ENCODE measurements at places on chromosomes 5 and 9. TPM values are rescaled to one million over a fixed set of nuclear protein-coding genes. Genes with fewer than 3 reads are reported as not detected.

The ITK gene
- not detected for total RNA-seq

The ZNF618 gene
- total RNA-seq, result 1.2 TPM

The KCNN2 gene
- total RNA-seq, result not detected

The STRBP gene
- 43.5 TPM for total RNA-seq

The GABBR2 gene
- total RNA-seq, result 0.23 TPM

The LCN6 gene
- total RNA-seq, result not detected

The PTPRD gene
- 55.9 TPM for total RNA-seq

DNA sequence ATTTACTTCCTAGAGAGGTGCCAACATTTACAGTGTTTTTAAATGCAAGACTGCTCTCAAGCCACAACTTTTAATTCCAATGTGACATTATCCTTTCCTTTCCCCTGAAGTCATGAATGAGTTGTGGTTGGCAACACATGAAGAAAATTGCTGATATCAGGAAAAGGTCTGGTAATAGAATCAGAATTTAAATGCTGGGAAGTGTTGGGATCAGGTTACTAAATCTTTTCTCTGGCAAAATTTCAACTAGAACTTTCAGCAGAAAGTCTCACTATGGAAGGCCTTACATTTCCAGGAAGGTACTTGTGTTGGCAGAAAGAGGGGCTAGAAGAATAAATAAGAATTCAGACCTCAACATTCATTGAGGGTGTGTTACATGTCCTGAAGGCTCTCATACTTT, 10.6 kb upstream of the SLC44A1 start:
- no peak for DNase-seq

DNA sequence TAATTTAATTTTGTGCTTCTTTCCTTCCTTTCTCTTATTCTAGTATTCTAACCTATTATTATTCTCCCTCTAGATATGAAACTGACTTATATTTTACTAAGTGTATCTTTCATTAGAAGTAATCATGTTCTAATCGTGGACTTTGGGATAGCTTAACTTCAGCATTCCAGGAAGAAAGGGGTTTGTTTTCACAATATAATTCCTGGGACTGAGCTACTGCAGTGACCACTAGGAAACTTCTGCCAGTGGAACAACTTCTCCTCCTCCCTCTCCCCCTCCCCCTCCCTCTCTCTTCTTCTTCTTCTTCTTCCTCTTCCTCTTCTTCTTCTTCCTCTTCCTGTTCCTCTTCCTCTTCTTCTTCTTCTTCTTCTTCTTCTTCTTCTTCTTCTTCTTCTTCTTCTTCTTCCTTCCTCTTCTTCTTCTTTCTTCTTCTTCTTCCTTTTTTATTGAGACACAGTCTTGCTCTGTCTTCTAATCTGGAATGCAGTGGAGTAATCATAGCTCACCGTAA, 127.9 kb downstream of the NNT start:
- DNase-seq, result no peak

GRCh38 chr9:70656281-70656680, 241.8 kb upstream of the KLF9 start:
- DNase-seq, result no peak

- DNase-seq, result no peak
Measured at GRCh38 chr5:131639148-131639547, 4.1 kb upstream of the RAPGEF6 start.

- DNase-seq, result no peak
Measured at GRCh38 chr9:105074491-105074890, 146.5 kb upstream of the ABCA1 start.

DNA sequence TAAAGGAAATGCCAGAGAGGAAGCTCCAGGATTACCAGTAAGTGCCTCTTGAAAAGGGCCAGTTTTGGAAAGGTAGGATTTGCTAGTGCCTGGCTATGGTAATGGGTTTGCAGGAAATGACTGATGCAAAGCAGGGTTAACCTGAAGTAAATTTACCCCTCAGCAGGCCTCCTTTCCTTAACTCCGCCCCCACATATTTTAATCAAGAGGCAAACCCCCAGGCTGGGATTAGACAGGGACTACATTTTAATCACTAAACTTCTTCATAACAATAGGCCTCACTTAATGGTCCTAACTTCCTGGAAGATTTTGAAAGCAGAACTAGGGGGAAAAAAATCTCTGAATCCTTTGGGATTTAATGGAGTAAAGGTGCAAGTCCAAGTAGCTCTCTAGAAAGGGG, 10.2 kb upstream of the SLC1A3 start:
- no peak for DNase-seq

DNA sequence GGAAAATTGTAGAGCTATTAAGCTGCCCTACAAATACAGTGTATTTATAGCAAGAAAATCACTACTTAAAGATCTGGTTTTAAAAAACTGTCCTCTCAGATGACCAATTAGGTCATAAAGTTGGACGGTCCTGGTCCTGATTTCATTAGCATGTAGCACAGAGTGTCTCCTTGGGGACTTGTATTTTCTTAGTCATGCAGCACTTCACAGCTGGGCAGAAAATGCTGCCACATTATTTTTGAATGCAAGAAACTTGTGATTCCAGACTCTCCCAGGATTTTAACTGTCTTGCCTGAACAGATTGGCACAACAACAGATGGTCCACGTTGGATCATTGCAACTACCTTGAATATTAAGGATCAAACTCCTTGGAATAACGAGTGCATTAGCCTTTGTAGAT, 348.1 kb upstream of the SGCD start:
- DNase-seq, result no peak

- DNase-seq, result no peak
Measured at GRCh38 chr5:132475987-132476875, 14.3 kb downstream of the IRF1 start.

- no peak for DNase-seq
Measured at GRCh38 chr5:142181547-142182163, 73.1 kb downstream of the NDFIP1 start.

- DNase-seq, result peak; percentile 57
Measured at GRCh38 chr5:140235791-140236551, 61.0 kb downstream of the CYSTM1 start.

GRCh38 chr9:106621313-106622163, 241.4 kb upstream of the ZNF462 start:
- DNase-seq, result no peak

- no peak for DNase-seq
Measured at GRCh38 chr5:26940994-26941393, 97.4 kb downstream of the CDH9 start.

DNA sequence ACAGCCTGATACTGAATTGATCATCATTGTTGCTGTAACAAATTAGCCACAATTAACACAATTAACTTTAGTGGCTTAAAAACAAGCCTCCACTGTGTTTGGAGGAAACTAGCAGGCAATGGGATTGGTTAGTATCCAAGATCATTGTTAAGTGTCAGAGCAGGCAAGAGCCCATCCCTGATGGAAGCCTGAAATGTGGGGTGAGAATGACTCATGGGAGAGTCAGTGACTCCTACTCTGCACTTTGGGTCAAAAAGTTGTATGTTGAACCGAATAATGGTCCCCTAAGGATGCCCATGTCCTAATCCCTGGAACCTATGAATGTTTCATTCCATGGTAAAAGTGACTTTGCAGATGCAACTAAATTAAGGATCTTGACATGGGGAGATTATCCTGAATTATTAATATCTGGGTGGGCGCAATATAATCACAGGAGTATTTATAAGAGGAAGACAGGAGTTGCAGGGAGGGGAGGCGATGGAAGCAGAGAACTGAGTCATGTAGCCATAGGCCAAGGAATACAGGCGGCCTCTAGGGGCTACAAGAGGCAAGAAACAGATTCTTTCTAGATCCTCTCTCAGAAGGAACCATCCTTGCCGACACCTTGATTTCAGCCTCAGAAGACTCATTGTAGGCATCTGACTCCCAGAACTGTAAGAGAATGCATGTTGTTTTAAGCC, 28.8 kb downstream of the ALG2 start:
- DNase-seq, result no peak

DNA sequence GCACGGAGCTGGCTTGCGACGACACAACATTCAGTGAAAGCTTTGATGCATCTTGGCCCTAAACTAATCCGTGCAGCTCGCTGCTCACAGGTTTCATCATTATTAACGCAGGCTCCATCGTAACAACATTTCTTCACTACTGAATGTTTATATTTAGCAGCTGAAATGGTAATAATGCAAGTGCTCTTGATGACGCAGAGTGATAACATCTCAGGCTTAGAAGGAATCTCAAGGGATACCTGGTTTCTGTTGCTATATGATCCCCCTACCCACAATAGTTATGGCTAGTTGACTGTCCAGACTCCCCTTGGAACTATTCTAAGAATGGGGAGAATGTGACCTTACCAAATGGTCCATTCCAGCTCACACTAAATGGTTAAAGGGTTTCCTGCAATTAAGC, 36.2 kb downstream of the C5 start:
- no peak for DNase-seq

DNA sequence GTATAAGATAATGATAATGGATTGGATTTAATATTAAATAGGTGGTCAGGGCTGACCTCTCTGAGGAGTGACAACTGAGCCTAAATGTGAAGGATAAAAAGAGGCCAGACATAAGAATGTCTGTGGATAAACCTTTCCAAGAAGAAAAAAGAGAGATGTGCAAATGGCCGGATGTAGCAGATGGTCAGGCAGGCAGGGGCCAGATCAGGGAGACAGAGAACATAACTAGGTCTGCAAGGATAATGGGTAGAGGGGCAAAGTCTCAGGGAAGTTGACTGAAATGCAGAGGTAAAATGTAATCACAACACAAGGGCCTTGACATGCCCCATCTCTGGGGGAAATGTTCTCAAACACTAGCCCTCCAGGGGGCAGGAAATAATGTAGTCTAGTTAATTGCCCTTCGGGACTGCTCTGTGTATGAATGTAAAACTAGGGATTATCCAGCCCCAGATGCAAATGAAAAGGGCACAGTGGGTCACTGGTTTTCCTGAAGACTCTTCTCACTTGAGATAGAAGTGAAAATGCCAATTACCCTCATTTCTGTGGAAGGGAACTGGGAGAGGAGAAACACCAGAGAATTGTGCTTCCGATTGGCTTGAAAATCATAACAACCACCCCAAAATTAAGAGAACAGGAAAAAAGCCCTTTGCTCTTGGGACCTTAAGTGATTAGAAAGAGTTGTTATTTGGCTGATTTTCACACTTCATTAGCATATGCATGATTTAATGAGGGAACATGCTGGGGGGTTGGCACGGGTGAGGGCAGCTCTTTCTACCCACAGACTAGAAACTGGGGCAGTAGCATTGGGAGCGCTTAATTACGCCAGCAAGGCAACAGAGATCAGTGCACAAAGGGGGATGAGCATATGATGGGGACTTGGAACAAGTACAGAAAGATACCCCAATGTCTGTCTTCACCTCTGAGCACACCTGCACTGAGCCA, 88.6 kb downstream of the PPP2R2B start:
- no peak for DNase-seq

DNA sequence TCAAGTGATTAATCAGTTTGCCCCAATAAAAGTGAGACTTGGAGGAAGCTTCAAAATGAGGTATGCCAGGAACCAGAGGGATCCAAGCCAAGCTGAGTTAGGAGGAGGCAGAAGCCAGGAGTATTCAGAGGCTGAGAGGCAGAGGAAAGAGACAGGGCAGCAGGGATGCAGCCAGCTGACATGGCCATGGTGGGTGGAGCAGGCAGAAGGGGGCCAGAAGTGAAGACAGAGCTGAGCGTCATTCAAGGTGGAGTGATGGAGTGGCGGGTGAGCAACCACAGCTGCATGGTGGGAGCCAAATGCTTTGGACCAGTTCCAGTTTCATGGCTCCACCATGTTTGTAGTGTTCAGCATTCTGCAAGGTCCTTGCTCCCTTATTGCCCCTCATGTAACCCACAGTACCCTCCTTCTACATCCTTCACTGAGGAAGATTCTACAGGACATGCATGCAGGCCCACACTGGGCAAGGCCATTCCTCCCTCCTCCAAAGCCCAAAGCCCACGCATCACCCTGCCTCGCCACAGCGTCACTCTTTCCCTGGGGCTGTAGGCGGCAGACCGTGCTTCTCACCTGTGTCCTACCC, 100.6 kb downstream of the FSTL4 start:
- no peak for DNase-seq

DNA sequence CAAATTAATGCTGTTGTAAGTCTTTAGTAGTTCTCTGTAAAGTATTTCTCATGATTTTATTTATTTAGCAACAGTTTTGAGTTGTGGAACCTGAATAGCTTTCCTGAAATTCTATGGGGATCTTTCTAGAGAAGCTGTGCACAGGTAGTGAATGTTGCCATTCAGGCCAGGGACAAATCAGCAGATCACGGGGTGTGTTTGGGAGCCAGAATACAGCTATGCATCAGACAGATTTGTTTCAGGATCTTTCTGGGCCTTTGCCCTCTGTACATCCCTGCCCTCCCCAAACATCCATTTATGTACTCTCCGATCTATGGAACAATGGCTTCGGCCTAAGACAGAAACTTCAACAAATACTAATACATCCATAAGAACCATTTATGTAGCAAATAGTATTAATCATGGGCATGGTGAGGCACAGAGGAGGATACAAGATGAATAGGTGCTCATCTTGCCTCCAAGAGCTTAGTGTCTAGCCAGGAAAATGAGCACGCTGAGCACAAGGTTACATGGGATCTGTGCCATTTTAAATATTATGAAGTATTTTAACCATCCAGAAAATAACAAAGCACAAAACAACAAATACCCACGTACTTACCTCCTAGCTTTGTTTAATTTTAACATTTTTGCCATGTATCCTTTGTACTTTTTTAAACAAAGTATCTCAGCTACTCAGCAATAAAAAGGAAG, 13.1 kb downstream of the ARHGEF37 start:
- no peak for DNase-seq

GRCh38 chr5:109553846-109554245, 135.9 kb upstream of the MAN2A1 start:
- DNase-seq, result no peak

GRCh38 chr5:65861830-65862241, 64.5 kb upstream of the ERBIN start:
- peak; percentile 3 for DNase-seq

DNA sequence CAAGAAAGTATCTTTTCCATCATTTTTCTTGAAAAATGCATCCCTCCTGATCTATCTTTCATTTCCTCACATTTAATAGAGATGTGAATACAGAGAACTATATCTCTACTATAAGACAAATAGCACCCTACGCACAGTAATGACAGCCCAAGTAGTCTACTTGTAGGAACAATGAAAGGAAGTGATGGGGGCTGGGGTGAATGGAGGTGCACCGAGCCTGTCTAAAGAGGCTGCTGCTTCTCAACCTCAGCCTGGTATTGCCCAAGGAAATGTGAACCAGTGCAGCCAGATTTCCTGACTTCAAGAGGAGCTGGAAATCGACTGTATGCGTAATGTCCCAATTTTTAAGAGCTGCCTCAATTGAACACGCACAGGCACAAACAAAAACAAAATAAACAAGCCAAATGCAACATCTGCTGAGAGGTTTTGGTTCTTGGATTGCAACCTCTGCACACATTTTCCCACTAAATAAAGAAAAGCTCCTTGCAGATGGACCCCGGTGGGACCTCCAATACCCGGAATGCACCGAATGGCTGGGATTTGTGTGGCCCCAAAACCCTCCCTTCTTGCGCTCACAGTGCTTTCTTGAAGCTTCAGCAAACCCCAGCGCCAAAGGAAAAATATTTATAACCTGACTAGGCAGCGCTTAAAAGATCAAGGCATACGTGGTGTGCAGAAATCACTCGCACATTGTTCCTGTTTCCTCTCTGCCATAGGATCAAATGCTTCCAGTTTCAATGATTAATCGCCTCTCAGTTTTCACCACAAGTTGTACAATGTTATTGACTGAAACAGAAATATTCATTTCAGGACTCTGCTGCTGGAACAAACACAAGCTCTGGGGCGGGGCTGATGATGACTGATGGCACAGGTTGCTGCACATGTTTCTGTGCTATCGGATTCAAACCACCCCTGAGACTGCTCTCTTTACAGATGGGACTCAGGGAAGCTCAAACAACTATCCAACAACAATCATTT, 68.3 kb downstream of the KCNIP1 start:
- no peak for DNase-seq

- DNase-seq, result no peak
Measured at GRCh38 chr5:81948349-81948748, 23.5 kb upstream of the ATG10 start.

Measured in Caco-2 (cell line).